Foreskin keratinocyte (primary cell): ENCODE measurements at places on chromosomes 12 and 14. TPM values are rescaled to one million over a fixed set of nuclear protein-coding genes. Genes with fewer than 3 reads are reported as not detected.

GRCh38 chr12:88778064-88778463 is 197.8 kb upstream of the KITLG start:
- DNase-seq: no peak

GRCh38 chr14:65229748-65230728 is 127.7 kb upstream of the MAX start:
- DNase-seq: no peak

DNA sequence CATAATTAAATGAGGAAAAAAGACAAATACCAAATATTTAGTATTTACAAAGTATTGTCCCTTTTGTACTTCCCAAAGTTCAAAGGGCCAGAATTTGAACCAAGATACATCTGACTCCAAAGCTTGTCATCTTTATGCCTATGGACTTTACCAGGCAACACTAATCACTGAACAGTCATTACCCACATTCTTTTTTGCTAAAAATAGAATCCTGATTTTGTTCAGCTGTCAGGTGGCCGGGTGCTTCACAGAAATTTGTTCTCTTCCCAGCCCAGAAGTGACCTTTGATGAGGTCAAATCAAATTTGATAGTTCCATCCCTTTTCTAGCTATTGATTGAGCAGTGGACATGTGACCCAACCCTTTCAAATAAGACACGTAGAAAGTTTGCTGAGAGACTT is 121.6 kb downstream of the LLPH start:
- no peak for DNase-seq

GRCh38 chr14:37062191-37062803 is 110.1 kb downstream of the SLC25A21 start:
- no peak for DNase-seq

GRCh38 chr14:92481386-92481785 is 32.2 kb upstream of the RIN3 start:
- DNase-seq: no peak

DNA sequence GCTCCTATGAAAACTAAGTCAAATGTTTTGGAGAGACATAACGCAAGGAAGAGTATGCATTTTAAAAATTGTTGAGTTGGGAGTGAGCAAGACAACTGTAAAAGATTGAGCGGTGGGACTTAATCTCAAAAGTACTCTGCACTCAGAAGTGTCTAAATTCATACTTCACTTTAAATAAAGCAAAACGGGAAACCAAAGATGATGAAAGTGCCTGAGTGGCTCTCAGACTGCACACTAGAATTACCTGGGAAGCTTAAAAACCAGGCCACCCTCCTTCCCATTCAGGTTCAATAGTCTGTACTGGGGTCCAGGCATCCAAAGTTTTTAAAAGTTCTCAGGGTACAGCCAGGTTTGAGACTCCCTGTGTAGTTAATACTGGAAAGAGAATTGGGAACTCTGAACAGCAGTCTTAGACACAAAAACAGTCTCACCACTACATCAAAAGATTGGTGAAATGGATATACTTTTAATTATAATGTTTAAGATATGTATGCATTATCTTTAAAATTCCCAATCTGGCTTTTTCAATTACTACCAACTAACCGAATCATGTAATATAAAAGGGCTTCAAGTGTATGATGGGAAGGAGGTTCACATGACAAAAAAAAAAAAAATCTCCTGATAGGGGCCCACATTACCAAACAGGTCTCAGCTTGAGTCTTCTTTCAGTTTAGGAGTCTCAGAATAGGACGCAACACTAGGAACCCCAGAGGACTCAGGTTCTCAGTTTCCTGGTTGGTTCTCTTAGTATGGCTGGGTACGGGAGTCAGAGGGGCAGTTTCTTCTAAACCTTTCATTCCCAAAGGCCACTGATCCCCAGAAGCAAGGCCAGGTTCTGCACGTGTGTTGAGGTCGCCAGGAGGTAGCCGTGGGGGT is 1.0 kb downstream of the HOMEZ start:
- DNase-seq: no peak

GRCh38 chr12:18320036-18320617 is 58.8 kb downstream of the PIK3C2G start:
- DNase-seq: peak; percentile 66

Gene ACSS3
- total RNA-seq: 0.04 and 0.07 TPM in 2 replicates

DNA sequence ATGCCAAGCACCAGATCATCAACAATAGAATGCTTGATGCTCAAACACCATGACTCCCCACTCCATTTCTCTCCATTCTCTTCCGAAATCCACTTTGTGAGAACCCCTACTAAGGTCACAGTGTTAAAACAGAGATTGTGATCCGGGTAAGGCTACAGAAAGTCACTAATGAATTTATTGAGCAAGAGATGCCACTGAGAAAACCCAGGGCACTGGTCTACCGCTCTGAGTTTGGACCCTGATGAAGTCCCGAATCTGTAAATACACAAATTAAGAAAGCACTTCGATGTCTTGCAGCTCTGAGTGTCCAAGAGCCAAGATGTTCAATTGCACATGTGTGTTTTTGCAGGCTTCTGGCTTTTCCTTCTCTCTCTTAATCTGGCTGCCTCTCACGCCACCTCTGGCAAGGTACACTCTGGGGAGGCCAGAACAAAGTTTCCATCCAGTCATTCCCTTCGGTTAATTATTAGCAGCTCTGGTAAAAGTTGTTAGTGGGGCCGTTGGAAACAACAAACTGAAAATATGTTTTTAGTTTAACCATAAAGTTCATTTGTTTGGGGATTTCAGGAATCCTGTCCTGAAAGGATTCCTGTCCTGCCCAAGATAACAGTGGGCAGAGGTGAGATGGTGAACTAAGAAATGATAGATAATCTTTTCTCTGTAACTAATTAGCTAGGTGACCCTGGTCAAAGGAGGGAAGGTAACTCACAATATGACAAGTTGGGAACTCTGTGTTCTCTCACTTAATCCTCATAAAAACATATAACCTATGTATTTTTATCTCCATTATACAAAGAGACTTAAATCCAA is 75.4 kb downstream of the BTG1 start:
- no peak for DNase-seq

- DNase-seq: no peak
These were observed 250.4 kb upstream of the PPFIA2 start for GRCh38 chr12:82009524-82009923.

DNA sequence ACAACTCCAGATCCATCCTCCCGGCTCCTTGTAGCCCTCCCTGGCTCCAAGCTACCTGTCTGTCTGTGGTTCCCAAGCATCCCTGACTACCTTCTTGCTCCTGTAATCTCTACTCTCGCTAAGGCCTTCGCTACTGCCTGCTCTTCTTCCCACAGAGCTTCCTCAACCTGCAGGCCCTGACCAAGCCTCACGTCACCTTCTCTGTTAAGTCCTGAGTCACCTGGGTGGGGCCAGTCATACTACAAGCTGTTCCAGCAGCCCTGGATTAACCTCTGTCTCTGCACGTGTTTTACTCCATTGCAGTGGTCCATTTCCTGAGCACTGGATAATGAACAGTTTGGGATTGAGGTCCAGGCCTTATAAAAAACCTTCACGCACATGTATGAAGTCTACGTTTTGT is 770.7 kb downstream of the BCL11B start:
- peak; percentile 95 for DNase-seq
